ENCODE measurements at places on chromosomes 3 and 15.

DNA sequence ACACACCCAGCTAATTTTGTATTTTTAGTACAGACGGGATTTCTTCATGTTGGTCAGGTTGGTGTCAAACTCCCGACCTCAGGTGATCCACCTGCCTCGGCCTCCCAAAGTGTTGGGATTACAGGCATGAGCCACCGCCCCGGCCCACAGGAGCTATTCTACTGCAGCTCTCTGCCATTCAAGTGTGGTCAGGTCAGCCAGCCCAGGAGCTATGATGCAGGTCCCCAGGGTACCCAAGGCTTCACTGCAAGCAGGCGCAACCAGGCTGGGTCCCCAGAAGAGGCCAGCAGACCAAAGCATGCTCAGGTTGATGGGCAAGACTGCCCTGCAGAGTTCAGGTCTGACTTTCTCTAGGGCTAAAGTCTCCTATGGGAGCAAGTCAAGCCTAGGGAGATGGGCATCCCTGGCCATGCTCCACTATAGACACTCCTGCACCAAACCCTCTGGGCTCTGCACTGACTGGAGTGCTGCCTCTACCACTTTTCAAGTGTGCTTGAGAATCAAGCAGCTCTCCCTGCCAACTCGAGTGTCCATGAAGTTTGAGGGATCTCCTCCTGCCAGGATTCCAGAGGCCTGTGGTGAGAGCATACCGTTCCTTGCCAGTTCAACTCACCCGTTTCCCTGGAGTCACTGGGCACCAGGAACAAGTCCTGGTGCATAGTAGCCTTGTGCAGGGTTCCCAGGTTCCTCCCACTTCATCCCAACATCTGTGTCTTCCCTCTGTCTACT, 30.9 kb downstream of the MYO9A start:
- DNase-seq, result no peak

GRCh38 chr3:99751649-99752048, 66.0 kb upstream of the CMSS1 start:
- no peak for DNase-seq

- no peak for DNase-seq
Observed at GRCh38 chr15:50257924-50258323, 7.6 kb downstream of the HDC start.

DNA sequence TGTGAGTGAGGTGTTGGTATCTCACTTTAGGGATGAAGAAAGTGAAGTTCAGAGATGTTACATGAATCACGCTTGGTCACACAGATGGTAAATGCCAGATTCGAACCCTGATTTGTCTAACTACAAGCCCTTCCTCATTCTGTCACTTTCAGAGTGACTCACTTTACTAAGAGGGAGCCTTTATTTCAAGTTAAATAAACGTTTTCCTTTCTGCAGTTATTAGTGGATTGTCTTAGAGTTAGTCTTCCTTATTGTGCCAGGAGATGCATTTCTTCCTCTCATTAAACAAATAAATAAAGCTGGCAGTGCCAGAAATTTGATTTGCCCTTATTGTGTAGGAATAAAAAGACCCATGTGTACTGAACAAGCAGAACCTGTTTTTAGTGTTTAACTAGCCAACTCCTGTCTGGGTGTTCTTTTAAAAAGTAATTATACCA, 162.5 kb downstream of the AKAP13 start:
- DNase-seq, result no peak

GRCh38 chr15:23081271-23081670, 41.9 kb upstream of the TUBGCP5 start:
- DNase-seq, result no peak

DNA sequence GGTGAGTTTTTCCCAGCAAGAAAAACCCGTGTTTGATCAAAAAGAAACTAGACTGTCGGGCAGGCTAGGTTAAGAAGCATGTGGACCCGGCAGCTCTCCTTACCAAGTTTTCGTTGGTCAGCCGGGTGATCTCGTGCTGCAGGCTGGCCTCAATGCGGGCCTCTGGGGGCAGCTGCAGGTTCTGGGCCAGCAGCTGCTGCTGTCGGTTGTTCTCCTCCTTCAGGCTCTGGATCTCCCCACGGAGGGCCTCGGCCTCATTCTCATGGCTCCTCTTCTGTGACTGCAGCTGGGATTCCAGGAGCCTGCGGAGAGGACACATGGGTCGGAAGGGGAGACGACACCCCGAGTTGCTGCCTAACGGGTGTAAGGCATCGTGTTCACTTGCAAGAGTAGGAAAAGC, 44.5 kb upstream of the MYO5C start:
- DNase-seq, result no peak

DNA sequence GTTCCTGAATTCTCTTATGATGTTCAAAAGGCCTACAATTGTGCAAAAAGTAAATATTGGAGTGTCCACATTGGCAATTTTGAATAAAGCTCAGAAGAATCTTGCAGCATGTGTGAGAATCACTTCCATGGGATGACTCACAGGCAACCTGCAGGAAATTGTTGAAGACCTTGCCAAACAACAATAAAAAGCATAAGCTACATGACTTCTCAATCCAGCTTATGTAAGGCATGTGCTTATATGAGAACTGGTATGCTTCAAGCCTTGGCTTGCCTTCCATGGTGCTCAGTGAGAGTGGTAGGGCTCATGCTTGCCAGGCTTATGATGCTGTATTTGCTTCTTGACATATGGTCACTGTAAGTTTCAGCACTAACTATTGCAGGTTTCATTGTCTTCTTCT, 18.4 kb upstream of the BCHE start:
- DNase-seq, result peak; percentile 93

GRCh38 chr3:46998121-46998851, 18.8 kb downstream of the NBEAL2 start:
- DNase-seq, result no peak

DNA sequence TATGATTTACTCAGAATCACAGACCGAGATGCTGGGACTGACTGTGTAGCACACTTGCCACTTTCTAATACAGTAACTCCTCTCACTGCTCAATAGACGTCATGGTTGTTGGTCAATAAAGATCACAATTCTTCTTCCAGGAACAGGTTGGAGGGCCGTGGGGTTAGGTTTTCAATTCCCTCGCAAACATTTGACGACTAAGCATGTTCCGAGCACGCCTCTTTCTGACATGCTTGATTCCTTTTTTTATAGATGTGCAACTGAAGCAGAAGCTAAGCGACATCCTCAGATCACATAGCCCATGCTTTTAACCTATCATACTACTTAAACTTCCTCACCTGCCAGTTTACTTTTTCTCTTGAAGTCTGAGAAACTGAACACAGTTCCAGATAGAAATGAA, 61.0 kb downstream of the GRM7 start:
- no peak for DNase-seq

GRCh38 chr3:165754219-165755007, 82.8 kb downstream of the BCHE start:
- no peak for DNase-seq

DNA sequence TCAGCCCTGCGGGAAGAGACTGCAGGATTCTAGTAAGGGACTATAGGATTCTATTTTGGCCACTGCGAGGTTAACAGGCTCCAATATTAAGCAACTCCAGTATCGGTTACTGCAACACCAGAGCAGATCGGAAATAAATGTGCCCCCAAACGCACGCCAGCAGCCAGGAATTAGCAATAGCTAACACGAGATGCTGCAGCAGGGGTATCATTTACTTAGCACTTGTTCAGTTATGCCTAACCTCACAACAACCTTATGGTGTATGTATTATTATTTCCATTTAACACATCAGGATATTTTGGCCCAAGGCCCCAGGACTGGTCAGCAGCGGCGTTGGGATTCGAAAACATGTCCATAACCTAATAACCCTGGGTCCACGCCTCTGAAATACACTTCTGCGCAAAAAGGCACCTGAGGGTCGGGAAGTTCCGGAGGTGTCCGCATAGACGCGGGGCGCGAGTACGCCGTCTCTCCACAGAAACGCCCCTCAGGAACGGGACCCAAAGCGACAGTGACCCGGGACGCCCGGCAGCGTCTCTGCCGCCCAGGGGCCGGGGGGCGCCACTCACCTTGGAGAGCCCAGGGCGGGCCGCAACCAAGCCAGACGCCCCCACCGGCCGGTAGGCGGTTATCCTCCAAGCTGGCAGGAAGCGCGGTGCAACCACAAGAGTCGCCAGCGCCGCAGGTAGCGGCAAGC, 681 bp downstream of the PIK3CB start:
- no peak for DNase-seq

DNA sequence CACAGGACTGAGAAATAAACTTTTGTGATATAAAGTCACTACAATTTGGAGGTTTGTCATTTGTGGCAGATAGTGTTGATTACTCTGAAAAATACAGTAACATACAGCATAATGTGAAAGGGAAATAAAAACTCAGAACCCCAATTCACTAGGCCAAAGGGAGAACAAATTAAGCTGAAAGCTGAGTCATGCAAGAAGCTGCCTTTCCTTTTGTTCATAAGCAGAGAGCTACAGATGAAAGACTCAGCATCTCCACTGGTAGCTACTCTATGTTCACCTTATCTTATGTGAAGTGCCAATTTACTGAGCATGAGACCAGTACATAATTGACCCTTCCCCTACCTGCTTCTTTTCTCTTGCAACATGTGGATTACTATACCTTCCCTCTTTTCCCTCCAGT, 19.3 kb upstream of the SLTM start:
- DNase-seq, result no peak

GRCh38 chr15:33985287-33985686, 17.0 kb downstream of the CHRM5 start:
- no peak for DNase-seq

- no peak for DNase-seq
Observed at GRCh38 chr3:194212161-194212844, 76.4 kb downstream of the HES1 start.

DNA sequence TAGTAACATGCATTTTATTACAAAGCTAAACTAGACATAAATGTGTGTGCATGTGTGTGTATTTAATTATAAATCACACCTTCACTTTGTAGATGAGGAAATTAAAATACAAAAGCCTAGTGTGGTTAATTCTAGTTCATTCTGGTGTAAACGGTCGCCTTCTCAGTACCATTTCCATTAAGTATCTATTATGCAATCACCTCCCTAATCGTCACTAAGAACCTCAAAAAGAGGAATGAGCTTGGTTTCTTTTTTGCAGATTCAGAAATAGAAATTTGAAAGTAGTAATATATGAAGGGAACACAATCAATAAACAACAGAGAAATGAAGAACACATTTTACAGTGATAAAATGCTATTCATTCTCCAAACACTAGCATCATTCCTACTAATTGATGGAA, 233.2 kb downstream of the ZBBX start:
- no peak for DNase-seq

- no peak for DNase-seq
Observed at GRCh38 chr3:78163379-78163778, 1123.5 kb downstream of the ROBO2 start.

- DNase-seq, result no peak
Observed at GRCh38 chr15:55993804-55994560, 570 bp upstream of the NEDD4 start.

DNA sequence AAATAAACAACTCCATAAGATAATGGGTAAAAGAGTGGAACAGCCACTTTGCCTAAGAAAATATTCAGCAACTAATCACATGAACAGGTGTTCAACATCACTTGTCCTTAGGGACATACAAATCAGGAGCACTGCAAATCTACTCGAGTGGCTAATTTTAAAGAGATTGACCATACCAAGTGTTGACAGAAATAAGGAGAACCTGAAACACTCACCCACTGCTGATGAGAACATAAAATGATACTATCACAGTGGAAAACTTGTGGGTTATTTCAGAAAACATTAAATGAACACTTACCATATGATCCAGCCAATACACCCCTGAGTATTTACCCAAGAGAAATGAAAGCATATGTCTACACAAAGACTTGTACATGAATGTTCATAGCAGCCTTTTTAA, 70.5 kb downstream of the GABRB3 start:
- no peak for DNase-seq

DNA sequence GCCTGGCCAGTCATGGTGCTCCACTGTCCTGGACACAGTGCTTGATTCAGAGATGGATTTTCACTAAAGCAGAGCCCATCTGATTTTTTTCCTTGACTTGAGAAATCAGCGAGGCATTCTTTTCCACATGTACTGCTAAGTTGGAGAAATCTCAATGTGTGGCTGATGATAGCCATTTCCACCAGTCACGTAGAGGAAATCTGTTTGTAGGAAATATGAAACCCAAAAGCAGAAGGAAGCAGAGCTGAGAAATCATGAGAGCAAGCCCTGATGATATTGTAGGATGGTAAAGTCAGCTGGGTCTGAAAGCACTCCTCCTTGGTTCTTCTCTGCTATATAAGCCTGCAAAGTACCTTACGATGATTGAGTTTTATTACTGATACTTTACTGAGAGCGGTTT, 1233.4 kb downstream of the ROBO2 start:
- DNase-seq, result no peak

DNA sequence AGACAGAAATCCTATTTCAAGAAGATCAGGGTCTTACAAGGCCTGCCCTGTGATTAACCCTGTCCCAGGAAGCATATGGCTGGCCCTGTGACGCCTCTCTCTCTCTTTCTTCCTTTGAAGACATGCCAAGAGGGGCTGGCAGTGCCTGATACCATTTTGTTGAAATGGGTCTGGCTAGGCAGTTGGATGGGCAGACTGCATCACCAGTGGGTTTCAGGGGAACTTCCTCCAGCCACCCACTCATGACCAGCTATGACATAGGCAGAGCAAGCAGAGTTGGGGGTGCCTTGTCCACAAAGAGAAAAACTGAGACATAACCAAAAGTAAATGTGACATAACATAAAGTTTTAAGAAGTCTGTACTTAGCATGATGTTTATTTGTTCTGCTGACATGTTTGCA, 31.4 kb upstream of the MANF start:
- no peak for DNase-seq

GRCh38 chr3:195194559-195195206, 76.3 kb downstream of the XXYLT1 start:
- no peak for DNase-seq
